ENCODE measurements at places on chromosomes 2 and 18.
A peak's percentile ranks its signal among the peaks of the same experiment; 100 is the strongest.

DNA sequence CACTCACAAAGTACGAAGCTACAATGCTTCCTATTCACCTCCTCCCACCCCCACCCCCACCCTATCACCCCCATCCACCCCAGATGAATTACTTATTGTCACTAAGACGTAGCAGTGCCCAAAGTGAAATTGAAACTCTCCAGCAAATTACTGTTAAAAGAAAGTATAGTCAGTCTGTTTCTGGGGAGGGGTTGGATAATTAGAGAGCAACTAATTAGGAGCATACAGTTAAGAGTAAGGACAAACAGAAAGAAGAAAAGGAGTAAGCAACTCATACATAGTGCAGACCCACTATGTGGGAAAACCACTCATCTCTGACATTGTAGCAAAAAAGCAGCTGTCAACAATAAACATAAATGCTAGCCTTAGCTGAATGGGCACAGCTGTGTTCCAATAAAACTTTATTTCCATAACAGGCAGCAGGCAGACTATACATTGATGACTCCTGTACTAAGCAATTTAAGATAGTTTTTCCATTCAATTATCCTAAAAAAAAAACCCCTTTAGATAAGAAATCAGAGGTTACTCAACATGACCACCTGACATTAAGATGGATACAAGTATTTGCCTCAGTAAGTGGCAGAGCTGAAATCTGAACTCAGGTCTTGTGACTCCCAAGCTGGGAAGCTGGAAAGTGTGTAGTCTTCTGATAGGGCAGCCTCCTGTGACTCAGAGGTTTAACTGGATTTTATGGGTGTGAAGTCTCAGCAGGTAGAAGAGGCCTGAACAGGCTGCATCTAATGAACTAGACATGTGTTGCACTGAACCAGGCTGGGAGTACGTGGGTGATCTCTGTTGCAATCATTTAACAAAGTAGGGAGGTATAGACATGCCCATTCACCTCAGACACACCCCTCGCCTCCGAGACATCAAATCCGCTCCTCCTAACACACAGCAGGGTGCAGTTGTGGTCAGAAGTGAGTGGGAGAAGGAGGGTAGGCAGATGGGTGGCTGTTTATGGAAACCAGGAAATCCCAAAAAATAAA, 171.8 kb upstream of the KLF7 start:
- DNase-seq = no peak

DNA sequence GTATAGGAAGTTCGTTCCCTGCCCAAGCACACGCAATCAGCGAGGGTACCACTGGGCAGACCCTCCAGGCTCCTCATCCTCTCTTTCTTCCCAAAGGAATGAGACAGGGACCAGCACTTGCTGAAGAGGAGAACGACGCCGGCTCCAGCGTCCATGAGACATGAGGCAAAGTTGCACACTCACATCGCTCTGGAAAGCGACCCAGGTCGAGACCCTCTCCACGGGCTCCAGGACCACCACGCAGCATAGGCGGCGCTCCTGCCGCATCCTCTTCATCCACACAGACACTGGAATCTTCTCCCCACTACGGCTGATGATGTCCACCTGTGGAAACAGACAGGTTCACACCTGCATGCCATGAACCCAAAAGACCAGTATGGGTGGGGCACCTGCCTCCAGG, 10.8 kb downstream of the PASK start:
- no peak for DNase-seq

- DNase-seq = no peak
Observed at GRCh38 chr18:26780520-26781325, 84.8 kb downstream of the AQP4 start.

- no peak for DNase-seq
Observed at GRCh38 chr2:149884871-149885270, 297.3 kb upstream of the MMADHC start.

DNA sequence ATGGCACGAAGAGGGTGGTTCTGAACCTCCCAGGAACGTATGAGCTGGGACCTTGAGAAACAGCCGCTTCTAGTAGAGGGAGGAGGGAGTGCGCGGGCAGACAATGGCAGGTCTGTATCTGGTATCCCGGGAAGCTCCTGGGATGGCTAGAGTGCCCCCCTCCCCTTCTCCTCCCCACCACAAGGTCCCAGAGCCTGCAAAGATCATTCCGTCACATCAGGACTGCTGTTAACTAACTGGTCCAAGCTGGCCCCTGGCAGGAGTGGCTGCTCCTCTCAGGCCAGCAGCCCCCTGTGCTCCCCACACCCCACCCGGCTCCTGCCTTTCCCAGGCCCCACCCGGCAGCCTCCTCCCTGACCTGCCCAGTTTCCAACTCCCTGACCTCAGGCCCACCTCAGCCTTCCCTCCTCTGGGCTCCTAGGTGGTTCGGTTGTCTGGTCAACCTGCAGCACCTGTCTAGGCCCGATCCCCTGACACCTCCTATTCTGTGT, 75.0 kb downstream of the TPO start:
- DNase-seq = peak; percentile 22

Measured in neural crest cell (in vitro differentiated cells).